RPMI8226 (cell line): ENCODE measurements at places on chromosomes 3 and 15.

DNA sequence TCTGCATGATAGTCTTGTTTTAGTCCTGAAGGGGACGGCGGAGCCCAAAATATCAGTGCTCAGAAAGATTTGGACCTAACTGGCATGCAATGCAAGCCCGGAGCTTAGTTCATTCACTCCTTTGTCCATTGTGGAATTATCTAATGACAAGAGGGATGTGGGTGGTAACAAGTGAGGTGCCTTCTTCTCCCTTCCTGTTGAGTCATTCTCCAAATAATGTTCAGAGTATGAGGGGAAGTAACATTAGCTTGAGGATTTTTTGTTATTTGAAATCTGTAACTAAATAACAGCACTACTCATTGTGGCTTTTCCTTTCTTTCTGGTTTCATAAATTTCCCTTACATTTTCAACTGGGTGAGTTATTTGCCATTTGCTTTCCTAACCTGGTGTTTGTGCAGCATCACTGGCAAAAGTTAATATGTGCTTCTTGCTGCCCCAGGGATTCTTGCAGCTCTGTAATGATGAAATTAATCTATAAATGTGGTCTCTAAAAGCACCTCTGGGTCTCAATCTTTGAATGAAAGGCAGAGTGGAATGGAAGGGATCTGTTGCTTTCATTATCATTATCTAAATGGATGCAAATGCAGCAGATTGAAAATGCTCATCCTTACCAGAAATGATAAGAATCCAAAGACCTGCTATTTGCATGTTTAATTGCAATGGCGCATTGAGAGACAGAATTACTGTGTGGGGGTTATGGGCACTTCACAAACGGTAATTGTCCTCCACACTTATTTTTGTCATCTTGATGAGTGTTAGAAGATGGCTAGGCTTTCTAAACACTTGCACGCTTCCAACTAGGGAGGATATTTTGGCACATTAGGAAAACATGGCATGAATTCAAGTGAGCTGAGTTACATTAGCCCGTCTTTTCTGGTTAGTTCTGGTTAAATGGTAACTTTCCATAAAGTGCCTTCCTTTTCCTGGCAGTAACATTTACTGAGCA lies 89.9 kb upstream of the MITF start:
- no peak for DNase-seq

DNA sequence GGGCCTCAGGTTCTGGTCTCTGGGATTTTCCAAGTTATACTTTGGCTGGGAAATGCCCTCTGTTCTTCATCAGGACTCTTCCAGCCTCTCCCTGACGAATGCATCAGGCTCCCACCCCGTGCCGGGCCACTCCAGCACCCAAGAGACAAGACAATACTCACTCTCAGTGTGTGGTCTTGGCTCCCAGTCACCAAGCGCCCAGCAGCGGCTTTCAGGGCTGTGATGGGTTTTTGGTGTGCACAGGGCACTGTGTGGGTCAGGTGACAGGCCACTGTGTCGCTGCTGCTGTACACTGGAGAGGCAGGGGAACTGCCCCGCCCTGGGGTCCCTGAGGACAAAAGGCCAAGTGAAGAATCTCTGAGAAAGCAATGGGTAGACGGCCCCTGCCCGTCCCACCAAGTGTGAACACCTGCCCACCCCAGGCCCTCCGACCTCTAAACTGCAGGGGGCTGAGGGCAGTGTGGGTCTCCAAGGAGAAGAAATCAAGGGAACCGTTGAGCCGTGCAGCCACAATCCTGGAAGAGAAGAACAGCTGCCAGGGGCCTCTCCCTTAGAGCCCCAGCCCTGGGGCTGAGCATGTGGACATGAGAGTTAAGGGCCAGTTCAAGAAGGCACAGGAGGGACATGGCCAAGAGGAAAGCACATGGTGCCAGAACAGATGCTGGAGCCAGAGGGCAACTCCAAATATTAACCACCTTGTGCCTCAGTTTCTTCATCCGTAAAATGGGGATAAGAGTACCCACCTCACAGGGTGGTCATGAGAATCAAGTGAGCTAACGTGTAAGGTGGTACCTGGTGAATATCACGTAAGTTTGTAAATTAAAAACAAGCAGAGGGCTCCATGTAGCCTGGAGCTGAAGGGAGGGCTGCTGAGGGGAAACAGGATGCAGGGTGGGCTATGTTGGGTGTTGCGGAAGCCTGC lies 34.1 kb downstream of the PTPN23 start:
- DNase-seq = no peak

GRCh38 chr3:43768381-43768973 lies 77.7 kb downstream of the ABHD5 start:
- no peak for DNase-seq

GRCh38 chr15:74837482-74838136 lies 5.3 kb downstream of the ULK3 start:
- DNase-seq = no peak

GRCh38 chr3:193545304-193545703 lies 9.4 kb downstream of the ATP13A4 start:
- DNase-seq = no peak

DNA sequence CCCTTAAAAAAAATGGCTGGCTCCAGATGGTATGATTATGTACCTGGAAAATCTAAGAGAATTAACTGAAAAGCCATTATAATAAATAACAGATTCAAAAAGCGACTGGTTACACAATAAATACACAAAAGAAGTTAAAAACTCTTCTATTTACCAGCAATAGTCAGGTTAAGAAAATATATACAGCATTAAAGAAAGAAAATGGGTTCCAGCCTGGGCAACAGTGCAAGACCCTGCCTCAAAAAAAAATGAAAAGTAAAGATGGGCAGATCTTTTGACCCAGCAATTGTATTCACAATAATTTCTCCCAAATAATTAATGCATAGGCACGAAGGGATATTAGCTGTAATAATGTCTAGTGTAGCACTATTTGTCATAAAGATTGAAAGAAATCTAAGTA lies 8.7 kb downstream of the TBC1D5 start:
- no peak for DNase-seq

DNA sequence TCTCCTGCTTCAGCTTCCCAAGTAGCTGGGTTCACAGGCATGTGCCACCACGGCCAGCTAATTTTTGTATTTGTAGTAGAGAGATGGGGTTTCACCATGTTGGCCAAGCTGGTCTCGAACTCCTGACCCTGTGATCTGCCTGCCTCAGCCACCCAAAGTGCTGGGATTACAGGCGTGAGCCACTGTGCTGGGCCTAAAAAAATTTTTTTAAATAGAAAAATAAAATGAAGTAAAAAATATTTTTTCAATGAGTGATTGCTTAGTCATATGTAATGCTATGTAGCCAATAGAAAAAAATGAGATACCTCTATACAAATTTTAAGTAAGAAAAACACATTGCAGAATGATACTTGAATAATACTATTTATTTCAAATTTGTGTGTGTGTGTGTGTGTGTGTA lies 27.9 kb upstream of the SLC30A4 start:
- DNase-seq = no peak

DNA sequence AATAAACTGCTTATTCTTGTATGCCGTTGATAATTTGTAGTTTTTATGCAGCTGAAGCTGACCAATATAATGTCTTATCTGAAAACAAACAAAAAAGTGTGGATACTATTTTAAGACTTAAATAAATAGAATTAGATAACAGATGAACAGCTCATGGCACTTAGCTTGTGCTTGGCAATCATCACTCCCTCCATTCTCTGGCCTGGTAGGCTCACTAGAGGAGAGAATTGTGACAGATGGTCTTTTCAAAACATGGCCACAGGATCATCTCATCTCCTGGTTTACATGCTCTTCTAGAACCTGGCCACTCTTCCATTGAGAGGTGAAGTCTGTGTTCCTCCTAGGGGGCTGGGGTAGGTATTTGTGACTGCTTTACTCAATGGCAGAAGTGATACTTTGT lies 58.4 kb upstream of the RBP1 start:
- no peak for DNase-seq

GRCh38 chr3:194632809-194633348 lies 340 bp downstream of the TMEM44 start:
- DNase-seq = no peak

- DNase-seq = no peak
Measured at GRCh38 chr3:108293858-108294257, 2.5 kb upstream of the HHLA2 start.

DNA sequence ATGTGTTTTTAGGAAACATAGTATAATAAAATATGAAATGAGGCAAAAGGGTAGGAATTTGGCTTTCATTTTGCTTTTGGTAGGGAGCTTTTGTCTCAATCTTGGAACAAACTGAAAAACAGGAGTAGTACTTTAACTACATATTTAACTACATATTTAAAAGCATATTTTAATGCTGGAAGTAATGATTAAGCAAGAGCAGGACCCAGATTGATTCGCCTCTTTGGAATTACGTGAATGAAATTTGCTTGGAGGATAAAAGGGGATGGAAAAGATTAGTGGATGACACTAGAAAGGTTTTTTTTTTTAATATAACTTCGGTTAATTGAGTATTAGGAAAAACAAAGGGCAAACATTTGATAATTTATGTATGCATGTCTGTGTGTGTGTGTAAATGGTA lies 11.2 kb upstream of the TMEM212 start:
- DNase-seq = no peak

DNA sequence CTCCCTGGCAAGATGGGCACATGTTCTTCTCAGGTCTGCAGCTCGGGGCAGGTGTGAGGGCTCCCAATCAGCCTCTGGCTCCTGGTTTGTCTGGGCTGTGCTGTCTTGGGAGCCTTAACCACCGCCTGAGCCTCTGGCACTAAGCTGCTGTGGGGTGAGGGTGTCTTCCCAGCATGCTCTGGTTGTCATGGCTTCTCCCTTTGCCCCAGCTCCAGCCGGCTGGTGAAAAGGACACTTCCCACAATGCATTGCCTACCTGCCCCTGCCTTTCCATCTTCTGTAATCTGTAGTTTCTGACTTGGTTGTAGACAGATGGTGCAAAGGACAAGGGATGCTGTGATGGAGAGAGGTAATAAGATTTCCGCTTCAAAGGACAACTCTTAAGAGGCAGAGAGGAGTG lies 295.3 kb downstream of the TLE3 start:
- no peak for DNase-seq

DNA sequence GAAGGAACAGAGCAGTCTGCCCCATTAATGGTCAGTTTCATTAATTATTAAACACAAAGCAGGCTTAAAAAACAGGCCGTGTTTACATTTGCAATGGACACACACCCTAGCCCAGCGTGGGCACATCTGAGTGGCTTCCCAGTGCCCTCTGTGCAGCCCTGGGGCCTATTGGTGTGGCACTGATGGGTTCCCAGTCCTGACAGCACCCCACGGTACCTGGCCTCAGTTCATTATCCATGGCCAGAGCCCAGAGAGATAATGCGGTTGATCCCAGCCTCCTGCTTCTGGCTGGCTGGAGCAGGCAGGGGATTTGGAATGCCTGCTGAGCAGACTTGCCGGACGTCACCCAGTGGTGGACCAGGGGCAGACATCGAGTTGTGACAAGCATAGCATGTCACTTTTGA lies 110.5 kb upstream of the ABHD17C start:
- DNase-seq = no peak

DNA sequence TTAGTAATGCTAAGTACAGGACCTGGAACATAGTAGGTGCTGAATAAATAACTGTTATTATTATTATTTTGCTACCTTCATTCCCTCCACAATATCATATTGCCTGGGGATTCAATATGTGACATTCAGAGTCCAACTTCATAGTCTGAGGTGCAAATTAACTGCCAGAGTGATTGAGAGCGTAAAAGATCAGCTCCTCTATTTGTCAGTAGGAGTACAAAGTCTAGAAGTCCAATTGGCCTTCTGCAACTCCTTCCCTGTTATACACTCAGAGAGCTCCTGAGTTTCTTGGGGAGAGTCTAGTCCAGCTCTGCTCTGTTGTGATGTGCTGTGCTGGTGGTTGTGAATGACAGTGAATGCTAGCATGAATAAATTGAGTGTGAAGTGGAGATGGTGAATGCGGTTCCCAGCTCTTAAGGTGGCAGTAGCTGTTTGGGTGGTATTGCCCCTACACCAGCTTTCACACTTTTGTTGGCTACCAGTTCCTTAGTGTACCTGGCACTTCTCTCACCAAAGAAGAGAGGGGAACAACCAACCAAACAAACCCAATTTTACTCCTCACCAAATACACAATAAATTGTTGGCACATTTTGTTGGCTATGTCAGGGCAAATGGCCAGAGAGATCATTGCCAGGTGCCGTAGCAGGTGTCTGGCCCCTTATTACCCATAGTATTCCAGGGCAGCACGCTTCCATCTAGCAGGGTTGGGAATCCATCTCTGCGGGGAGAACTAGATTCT lies 270.1 kb upstream of the TBL1XR1 start:
- DNase-seq = no peak

- DNase-seq = no peak
Measured at GRCh38 chr3:74883690-74884089, 269.2 kb upstream of the CNTN3 start.

GRCh38 chr3:95036526-95037021 lies 973.7 kb downstream of the NSUN3 start:
- DNase-seq = no peak

GRCh38 chr3:59313365-59313764 lies 263.5 kb upstream of the CFAP20DC start:
- no peak for DNase-seq

- no peak for DNase-seq
Measured at GRCh38 chr15:74295800-74296199, 59.7 kb downstream of the CCDC33 start.

GRCh38 chr15:65985387-65985786 lies 116.1 kb downstream of the RAB11A start:
- no peak for DNase-seq

DNA sequence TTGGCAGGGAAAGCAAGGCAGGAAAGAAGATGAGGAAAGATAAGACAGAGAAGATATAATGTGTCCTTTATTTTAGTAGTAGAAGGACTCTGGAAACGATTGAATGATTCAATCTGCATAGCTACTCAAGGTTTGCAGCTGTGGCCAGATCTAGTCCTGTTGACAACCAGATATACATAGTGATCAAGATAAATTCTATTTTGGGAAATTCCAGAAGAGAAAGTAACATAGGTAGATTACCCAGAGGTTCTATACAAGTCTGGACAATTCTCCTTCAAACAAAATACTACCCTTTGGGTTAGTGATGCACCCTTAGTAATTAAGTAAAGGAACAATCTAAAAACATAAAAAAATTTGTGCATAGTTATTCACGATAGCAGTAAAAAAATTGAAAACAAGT lies 9.4 kb downstream of the TERC start:
- no peak for DNase-seq

- no peak for DNase-seq
Measured at GRCh38 chr3:126938520-126939337, 44.2 kb upstream of the PLXNA1 start.

GRCh38 chr3:106036696-106037095 lies 167.9 kb upstream of the CBLB start:
- DNase-seq = no peak
